ENCODE measurements at places on chromosomes 5 and 9.

- no peak for DNase-seq
Observed at GRCh38 chr9:4640027-4640426, 22.1 kb upstream of the PLPP6 start.

DNA sequence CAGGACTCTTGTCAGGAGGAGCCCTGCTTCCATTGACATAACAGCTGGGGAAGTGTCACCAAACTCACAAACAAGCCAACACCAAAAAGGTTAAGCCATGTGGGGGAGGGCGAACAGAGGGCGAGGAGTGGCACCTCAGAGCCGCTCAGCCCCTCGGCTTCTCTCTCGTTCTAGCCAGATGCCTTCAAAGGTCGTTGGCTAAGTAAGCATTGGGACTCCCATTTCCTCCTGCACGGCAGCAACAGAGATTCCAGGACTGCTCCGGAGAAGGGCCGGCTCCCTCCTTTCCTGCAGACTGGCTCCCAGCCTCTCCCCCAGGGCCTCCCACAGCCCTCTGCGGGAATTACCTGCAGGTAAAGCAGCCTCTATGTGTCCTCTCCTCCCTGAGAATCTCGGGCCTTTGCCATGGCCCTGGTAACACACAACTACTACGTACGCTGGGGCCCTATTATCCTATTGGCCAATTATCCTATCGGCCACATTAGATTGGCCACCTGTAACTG, 52.1 kb upstream of the RNU6ATAC start:
- DNase-seq, result no peak

GRCh38 chr5:37836592-37837413, 3.0 kb downstream of the GDNF start:
- DNase-seq, result no peak

GRCh38 chr5:61264273-61264661, 67.8 kb upstream of the ZSWIM6 start:
- DNase-seq, result no peak

DNA sequence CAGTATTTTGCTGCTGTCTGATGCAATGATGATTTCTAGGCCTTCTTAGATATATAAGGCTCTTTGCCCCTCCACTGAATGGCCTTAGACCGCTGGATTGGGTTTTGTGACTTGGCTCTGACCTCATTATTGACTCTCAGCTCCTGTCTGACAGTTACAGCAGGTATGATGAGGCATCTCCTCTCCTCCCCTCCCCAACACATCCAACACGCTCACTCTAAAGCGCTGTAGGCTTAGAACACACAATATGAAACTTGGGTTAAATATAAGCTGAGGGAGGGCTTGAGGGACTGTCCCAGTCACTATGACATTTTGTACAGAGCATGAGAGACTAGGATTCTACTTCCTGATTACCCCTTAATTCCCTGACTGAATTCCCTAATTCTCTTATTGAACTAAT, 18.8 kb upstream of the CER1 start:
- no peak for DNase-seq

DNA sequence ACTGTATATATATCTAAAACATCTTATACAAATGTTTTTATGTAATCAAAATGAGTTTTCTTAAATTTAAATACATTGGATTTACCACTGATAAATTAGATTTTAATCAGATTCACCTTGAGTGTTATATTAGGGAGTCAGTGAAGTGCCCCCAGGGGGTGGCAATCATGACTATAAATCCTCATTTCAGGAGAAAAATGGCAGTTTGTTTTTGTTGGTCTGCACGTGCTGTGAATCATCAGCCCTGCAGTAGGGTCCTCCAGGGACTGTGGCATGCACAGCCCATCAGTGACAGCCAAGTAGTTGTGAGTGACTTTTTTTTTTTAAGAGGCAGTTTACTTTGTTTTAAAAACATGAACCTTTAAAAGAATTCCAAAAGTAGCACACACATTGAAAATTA, 65.2 kb downstream of the ZSWIM6 start:
- no peak for DNase-seq

DNA sequence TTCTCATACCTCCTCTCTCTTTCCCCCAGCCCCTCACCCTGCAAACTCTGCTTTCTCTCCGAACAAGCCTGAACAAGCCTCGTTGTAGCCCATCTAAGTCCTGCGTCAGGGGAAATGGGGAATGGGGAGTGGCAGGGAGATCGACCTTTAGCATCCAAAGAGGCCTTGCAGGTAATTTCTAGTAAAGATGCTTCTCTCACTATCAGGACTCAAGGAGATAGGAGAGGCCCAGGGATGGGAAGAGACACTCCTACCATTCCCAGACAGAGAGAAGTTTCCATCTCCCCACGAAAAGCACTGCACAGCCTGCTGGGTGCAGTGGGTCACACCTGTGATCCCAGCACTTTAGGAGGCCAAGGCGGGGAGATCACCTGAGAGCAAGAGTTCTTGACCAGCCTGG, 44.4 kb upstream of the CTNNA1 start:
- DNase-seq, result no peak

- DNase-seq, result no peak
Observed at GRCh38 chr5:95843733-95844223, 21.3 kb upstream of the GLRX start.

DNA sequence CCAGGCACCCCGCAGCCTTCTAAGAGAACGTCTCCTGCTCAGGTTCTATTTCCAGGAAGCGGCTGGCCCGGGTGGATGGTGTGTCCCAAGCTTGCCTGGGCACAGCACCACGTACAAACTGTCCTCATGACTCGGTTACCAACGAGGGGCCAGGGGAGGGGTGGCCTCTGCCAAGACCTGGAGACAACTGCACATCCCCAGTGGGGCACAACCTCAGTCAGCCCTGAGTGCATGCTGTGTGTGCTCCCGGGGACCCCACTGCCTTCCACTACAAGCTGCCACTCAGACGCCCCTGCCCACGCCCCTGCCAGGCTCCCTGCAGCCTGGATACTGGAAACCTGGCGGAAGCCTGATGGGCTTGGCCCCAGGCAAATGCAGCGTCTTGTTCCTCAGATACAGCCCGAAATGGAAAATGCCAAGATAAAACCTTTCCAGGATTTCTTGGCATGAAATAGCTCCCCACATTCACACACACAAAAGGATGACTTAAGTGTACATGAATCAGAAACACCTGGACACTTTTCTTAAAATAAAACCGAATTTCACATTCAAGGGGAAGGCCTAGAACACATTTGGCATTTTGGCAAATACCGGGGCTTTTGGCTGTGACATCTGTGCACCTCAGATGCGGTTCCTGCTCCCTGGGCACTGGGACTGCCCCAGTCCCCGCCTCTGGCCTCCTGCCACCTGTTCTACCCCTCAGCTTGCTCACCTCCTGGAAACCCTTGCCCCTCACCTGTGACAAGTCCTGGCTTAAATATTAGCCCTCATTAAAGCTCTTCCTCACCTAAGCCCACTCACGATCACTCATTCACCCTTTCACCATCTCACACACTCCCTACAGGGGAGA, 62.5 kb downstream of the COL23A1 start:
- no peak for DNase-seq
